ENCODE measurements at places on chromosomes 11 and 22.
A peak's percentile ranks its signal among the peaks of the same experiment; 100 is the strongest.

GRCh38 chr11:122146475-122146874 is 30.5 kb upstream of the BLID start:
- DNase-seq: peak; percentile 90

DNA sequence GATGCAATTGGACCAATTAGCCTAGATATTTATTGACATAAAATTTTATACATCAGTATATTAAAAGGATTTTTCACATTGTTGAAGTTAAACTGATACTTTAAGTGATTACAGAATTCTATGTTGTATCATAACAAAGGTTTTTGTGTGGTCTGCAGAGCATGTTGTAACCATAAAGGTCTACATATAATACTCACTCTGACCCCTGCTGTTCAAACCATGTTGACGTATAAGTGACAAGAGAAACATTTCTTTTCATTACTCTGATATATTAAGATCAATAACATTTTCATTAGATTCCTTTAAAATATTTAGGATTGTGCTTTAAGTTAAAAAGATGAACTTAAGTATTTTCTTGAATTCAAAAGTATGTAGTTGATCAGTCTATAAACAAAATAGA is 63.9 kb downstream of the GAS2 start:
- peak; percentile 33 for DNase-seq

DNA sequence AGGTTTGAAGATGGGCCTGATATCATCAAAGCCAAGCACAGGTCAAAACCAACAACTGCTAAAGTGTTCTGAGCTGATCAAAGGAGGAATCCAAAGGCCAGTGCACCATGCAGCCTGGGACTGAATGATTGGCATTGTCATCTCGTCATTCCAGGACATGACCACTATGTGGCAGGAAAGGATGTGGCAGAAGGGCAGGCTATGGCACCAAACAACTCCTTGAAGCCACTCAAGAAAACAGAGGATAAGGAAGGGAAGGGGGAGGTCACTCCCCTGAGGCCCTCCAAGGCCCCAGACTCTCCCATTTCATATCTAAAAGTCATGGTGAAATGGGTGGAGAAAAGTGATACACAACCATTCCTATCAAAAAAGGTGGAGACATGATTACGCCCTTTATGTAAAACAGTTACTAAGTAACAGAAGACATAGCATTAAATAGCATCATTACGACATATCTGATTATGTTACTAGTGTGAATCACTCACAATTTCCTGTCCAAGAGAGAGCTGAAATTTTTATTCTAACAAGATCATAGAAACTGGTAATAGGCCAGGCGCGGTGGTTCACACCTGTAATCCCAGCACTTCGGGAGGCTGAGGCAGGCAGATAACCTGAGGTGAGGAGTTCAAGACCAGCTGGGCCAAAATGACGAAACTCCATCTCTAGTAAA is 49.3 kb downstream of the AHNAK start:
- peak; percentile 82 for DNase-seq

- DNase-seq: no peak
These were observed 907.7 kb downstream of the BRD1 start for GRCh38 chr22:48919851-48920589.

- peak; percentile 21 for DNase-seq
These were observed 20.9 kb upstream of the NAALAD2 start for GRCh38 chr11:90113541-90113940.

- DNase-seq: no peak
These were observed 25.7 kb upstream of the TMPRSS4 start for GRCh38 chr11:118051136-118051610.

DNA sequence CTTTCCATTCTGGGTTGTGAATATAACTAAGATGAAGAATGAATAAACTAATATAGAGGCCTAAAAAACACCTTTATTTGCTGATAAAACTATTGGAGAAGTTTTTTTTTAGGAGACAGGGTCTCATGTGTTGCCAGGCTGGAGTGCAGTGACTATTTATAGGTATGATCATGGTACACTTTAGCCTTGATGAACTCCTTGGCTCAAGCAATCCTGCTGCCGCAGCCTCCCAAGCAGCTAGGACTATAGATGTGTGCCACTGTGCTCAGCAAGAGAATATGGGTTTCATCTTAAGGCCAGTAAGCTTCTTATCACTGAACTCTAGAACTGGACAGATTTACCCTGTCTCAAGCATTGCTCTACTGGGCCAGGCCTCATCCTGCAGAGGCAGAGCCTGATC is 26.6 kb downstream of the CCDC90B start:
- no peak for DNase-seq

GRCh38 chr22:38970551-38970950 is 11.6 kb upstream of the APOBEC3B start:
- DNase-seq: no peak

DNA sequence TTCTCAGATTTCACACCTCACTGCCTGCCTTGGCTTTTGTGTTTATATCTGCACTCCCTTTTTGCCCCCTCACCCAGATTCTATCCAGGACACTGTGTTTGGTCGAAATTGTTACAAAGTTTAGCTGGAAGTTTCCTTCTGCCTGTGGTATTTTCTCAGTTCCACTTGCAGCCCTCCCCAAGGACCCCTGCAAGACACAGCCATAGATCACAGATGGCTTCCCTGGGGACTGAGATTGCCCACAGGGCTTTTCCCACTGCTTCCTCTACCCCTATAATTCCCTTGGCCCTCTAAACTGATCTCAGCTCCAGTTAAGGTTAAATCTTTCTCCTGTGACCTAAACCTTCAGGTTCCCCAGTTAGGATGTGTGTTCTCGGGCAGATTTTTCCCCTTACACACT is 146.1 kb upstream of the C11orf87 start:
- no peak for DNase-seq

- DNase-seq: no peak
These were observed 788.8 kb upstream of the FAT3 start for GRCh38 chr11:91435694-91436395.

DNA sequence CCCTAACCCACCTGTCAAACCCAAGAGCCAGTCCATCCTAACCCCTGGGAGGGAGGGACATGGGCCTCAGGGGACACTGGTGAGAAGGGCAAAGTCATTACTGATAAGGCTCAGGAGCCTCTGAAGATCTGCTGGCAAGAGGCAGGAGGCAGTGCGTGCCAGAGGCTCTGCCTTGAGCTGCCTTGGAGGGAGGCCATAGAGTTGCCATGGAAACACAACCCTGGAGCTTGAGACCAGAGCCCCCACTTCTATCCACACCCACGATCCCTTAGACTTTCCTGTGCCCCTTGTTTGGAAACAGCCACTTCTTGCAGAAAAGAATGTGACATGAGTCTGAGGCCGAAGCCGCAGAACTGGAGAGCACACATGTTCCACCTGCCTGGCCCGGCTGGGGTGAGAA is 89.7 kb upstream of the CSNK2A3 start:
- no peak for DNase-seq

DNA sequence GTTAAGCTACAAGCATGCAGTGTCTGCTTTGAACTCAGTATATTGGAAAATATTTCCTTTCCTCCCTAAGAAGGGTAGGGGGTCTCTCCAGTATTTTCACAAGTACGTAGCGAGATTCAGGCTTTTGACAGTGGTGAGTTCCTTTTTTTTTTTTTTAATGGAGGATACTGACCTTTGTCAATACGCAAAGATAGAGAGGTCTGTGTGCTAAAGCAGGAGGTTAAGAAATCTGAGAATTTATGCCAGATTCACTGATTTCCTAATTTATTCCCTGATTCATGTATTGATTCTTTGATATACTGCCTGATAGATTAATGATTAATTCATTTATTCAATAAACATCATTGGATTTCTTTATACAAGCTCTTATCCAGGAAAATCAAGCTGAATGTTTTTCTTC is 106.7 kb upstream of the CADM1 start:
- no peak for DNase-seq

DNA sequence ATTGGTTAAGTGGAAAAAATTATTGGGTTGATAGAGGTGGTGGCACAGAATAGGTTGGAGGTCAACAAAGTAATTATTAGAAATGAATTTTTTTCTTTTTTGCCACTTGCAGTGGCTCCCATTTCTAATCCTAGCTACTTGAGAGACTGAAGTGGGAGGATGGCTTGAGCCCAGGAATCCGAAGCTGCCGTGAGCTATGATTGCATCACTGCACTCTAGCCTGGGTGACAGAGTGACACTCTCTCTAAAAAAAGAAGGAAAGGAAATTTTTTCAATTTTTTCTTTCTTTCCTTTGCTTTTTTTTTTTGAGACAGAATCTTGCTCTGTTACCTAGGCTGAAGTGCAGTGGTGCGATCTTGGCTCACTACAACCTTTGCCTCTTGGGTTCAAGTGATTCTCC is 2.2 kb upstream of the BCO2 start:
- DNase-seq: peak; percentile 30

DNA sequence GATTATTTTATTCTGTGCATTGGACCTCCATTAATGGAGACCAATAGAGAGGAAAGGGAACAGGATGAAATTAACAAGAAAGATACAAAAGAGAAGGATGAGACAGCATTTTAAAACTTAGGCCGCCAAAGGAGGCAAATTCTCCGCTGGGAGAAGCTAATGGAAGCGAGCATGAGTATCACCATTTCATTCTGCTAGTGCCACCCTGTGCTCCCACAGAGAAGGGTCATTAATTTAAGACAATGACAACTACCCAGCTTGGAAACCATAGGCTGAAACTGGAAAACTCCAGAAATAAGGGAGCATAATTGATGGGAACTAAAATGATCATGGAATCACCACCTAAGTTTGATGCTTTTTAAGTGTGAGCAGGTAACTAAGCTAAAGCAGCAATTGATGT is 69.2 kb downstream of the SLC36A4 start:
- no peak for DNase-seq

DNA sequence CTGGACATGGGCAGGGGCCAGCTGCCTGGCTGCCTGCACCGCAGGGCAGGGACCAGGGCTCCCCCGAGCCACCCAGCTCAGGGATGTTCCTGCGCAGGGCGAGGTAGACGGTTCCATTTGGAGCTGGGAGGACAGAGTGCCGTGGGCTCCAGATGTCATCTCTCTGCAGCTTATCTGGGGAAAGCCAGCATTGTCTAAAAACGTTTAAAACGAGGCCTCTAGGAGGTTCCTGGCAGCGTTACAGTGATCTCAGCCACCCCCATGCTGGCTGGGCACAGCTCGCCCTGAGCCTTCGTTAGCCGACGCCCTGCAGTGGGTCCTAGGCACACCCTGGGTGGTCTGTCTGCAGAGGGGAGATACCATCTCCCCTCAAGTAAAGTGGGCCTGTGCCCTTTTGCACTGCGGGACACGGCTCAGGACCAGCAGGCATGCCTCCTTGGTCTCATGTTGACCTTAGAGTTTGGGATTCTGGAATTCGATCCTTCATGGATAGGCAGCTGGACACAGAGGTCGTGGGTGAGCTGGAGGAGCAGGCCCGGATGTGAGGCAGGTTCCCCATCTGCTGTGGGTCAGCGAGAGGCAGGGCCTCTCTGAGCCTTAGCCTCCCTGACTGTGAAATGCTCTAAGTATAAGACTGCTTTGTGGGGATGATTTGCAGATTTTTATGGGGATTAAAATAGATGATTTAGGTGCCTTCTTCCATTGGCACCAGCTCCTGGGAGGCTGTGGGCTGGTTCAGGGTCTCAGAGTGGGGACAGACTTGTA is 14.1 kb downstream of the SYNGR1 start:
- DNase-seq: no peak

DNA sequence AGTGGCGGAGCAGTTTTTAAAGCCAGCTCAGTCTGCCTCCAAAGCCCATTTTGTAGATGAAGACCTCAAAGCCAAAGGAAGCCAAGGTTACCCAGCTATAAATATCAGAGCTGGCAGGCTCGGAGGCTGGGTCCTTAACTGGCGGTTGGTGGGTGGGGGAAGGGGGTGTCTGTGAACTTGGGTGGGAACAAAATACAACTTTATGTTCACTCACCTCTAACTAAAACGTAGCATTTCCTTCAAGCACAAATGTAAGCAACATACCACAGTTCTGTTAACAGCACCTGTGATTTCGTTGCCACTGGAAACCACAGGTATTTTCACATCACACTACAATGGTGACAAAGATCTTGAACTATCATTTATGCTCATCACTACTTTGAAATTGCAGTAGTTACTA is 99.7 kb upstream of the SYT13 start:
- DNase-seq: no peak

- no peak for DNase-seq
These were observed 558.4 kb upstream of the ANO5 start for GRCh38 chr11:21634491-21634890.

GRCh38 chr22:21045585-21046294 is at the start of gene LRRC74B:
Gene LRRC74B (plus strand): TSS chr22:21045946. CDS start chr22:21045987, 41 bp downstream.
- DNase-seq: peak; percentile 93

- no peak for DNase-seq
These were observed 4.8 kb upstream of the PHF21B start for GRCh38 chr22:45014654-45015053.

- DNase-seq: no peak
These were observed 1.4 kb downstream of the PATZ1 start for GRCh38 chr22:31344578-31345330.

- no peak for DNase-seq
These were observed 16.8 kb upstream of the TMEM184B start for GRCh38 chr22:38289583-38290082.

DNA sequence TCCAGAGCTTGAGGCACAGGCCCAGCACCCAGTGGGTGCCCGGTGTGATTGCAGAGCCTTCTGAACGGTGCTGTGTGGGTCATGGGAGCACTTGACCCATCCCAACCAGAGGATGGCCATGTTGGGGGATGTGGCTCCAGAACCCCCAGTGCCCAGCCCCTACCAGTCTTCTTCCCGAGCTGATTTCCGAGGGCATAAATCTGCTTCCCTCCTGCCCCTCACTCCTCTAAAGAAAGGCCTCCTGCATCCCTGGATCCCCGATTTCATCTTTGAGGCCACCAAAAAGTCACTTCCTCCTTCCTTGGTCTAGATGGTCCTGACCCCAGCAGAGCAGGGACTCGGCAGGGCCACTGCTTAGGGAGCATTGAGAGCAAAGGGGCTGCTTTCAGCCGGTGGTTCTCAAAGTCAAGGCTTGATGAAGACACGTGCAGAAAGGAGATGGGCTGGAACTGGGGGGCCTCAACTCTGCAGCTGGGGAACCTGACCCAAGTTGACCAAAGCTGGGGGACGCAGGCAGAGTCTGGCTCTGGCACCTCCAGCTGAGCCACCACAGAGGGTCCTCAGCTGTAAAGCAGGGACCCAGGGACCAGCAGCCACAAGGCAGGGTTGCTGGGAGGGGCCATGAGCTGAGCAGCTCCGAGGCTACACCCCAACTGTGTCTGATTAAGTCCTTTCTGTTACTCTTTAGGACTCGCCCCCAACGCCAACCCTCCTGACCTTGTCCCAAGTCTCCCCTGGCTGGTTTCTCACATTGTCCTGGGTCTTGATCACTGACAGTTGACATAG is 56.6 kb downstream of the LINC01488 start:
- DNase-seq: no peak

DNA sequence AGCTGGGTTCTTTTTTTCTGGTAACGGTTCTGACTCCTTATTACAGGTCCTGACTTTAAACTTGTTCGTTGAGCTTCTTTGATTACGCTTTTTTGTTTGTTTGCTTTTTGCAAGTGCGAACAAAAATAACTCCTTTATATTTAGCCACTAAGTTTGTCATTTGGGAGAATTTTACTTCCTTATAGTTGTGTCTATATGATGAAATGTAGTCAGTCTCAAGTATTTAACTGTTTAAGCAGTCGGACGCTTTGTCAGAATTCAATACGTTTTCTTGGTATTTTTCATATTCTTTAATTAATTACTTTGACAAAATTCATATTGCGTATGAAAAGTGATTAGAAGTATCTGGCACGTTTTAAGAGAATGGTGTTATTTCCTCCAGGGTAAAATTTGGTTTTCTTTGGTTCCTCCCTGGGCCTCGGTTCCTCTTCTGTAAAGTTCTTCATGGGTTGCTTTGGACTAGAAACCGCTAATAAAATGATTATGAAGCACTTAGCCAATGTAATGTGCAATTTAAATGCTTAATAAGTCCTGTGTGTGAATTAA is 1.3 kb downstream of the CBL start:
- DNase-seq: no peak
